ENCODE measurements at places on chromosomes 2 and 18.

DNA sequence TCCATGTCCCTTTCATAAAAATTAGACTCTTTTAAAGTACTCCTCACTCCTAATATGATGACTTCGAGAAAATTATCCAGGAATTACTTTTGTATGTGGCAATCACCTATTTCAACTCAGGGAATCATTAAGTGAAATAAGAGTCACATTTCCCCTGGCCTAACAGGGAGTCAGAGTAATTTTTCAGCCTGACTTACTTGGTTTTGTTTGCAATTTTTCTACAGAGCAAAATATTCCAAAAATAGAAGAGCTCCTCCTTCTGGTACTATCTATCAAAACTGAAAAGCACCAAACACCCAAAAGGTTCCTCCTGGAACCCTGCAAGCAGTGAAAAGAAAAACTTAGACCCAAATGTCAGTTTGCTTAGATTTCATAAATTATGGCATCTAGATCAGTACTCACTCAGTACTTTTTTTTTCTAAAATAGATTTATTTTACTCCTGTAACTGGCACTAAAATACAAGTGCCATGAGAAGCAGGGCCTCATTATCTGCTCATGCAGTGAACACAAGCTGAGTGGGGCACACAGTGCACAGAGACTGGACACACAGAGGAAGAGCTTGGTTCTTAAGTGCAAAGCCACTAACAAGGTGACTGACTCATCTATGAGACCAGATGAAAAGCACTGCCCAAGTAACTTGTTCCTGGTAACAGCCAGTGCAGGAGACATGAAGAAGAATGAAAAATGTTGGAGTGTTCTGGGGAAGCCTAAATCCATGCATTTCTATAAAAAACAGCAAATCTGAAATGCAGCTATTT lies 28.7 kb downstream of the ACAA2 start:
- no peaks in the 10 kb centered on the region for H3K27me3 ChIP-seq
- no peak overlapping the region for H3K4me3 ChIP-seq
- DNase-seq = no peak
- H3K27ac ChIP-seq = peak overlapping the region; percentile 27
- H3K4me1 ChIP-seq = peaks cover 5% of the 10 kb centered on the region

- no peaks in the 10 kb centered on the region for H3K27me3 ChIP-seq
- no peak for DNase-seq
- no peak overlapping the region for H3K4me3 ChIP-seq
- no peak overlapping the region for H3K27ac ChIP-seq
- H3K4me1 ChIP-seq = peaks cover 13% of the 10 kb centered on the region
- H3K36me3 ChIP-seq = no peaks in the 10 kb centered on the region
Measured at GRCh38 chr2:12556762-12557161, 160.0 kb upstream of the TRIB2 start.

GRCh38 chr18:56000041-56000440 lies 412.0 kb upstream of the TCF4 start:
- no peak overlapping the region for H3K4me3 ChIP-seq
- peaks cover 13% of the 10 kb centered on the region for H3K4me1 ChIP-seq
- no peak overlapping the region for H3K27ac ChIP-seq
- H3K36me3 ChIP-seq = no peaks in the 10 kb centered on the region
- no peaks in the 10 kb centered on the region for H3K27me3 ChIP-seq

DNA sequence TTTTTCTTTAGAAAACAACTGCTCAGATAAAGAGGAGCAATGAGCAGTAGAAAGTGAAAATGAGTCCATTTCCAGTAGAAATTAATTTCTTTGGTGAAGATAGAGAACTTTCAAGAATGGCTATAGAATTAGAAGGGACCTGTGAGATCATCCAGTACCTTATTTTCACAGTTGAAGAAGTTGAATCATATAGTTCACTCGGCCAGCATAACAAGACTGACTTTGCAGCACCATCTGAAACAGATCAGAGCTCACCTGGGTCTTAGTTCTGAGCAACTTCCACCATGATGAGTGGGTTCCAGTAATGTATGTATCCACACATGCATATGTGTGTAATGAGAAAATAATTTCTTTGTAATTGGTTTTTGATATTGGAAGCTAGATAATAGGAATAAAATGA lies 58.6 kb downstream of the CERS6 start:
- no peaks in the 10 kb centered on the region for H3K36me3 ChIP-seq
- no peak for DNase-seq
- peaks cover 22% of the 10 kb centered on the region for H3K4me1 ChIP-seq
- no peak overlapping the region for H3K4me3 ChIP-seq
- no peak overlapping the region for H3K27ac ChIP-seq
- no peaks in the 10 kb centered on the region for H3K27me3 ChIP-seq

DNA sequence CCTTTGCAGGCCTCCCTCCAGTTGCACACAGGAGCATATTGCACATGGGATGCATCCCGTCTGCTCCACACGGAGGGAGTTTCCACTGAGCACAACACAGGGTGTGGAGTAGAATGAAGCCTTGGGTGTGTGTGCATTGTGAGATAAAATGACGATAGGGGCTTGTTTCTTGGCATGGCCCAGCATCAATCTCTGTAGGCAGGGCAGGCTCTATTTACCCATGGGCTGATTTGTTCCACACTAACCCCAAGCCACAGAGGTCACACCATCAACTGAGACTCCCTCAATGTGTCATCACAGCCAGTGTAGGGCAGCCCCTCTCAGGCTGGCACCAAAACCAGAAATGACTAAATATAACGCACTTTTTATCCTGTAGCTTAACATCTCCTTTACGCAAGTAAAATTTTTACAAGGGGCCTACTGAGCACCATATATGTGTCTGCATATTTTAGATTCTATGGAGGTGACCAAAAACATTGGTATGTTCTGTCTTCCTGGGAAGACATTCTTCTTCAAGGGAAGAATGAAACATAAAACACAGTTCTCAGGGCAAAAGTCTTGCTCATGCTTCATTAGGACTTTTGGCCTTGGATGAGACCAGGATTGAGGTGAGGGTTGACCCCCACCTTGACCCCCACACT lies 2.7 kb upstream of the GKN1 start:
- H3K27ac ChIP-seq = no peak overlapping the region
- no peak for DNase-seq
- no peaks in the 10 kb centered on the region for H3K36me3 ChIP-seq

DNA sequence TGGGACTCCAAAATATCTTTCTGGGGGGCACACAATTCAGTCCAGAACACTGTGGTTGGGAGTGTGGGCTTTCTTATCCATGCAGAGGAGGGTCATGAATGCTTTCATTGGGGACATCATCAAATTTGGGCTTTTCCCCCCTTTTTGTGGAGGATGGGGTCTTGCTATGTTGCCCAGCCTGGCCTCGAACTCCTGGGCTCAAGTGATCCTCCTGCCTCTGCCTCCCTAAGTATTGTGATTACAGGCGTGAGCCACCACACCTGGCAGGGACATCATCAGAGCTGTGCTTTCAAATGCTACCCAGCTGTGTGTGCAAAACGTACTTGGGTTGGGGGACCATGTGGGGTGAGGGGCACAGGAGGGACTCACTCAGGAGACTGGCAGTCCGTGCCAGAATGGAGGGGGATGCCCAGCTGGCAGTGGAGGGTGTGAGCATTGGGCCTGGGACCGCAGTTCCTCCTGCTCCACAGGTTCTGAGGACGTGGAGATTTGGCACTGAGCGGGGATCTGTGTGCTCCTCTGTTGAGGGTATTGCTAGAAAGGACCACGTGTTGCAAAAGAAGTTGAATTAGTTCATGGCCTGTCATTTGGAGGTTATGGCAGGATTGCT lies 24.4 kb downstream of the EMILIN2 start:
- DNase-seq = no peak
- H3K4me3 ChIP-seq = no peak overlapping the region
- H3K36me3 ChIP-seq = no peaks in the 10 kb centered on the region
- H3K27ac ChIP-seq = no peak overlapping the region
